Vagina (tissue), 2 donors: ENCODE measurements at places on chromosomes 2 and 18.

DNA sequence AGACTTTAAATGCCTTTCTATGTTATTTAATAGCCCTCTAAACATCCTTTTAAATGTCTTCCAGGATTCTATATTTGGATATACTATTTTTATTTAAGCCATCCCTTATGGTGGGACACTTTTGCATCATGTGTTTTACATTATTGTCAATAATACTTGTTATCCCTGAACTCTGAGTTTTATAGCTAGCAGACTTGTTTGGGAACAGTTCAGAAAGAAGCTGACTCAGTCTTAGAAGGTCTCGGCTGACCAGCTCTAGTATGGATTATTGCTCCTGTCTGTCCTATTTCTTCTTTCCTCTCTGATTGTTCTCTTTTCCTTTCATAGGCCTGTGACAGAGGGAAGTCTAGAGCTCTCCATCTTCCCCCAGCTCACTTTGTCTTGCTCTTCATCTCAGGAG lies 77.3 kb upstream of the CXCR4 start:
- no peak overlapping the region for H3K4me3 ChIP-seq
- H3K27me3 ChIP-seq, result no peaks in the 10 kb centered on the region
- H3K27ac ChIP-seq, result no peak overlapping the region
- no peaks in the 10 kb centered on the region for H3K4me1 ChIP-seq

DNA sequence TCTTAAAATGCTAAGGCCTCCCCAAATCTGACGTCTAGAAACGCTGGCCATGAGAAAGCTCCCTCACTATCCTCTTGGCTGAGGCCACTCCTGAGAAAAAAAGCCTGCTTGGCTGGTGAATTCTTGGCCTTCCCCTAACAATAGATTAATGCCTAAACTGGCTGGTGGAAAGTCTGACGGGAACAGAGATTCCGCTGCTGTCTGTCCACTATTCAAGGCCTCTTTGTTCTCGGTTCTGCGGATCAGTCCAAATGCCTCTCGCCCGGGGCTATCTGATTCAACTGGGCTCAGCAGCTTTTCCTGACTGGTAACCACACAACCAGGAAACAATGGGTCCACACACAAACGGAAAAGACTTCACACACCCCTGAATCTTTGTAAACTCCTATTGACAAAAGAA lies 27.2 kb downstream of the PXDN start:
- no peak overlapping the region for H3K4me3 ChIP-seq
- no peaks in the 10 kb centered on the region for H3K36me3 ChIP-seq
- DNase-seq, result no peak

GRCh38 chr2:27263287-27264252 lies 723 bp upstream of the SLC30A3 start:
- peak overlapping the region; percentile 45 for H3K4me3 ChIP-seq
- DNase-seq, result no peak
- H3K4me1 ChIP-seq, result peaks cover 31% of the 10 kb centered on the region
- H3K36me3 ChIP-seq, result no peaks in the 10 kb centered on the region
- peaks cover 30% of the 10 kb centered on the region for H3K27me3 ChIP-seq

GRCh38 chr2:117737846-117738245 lies 76.6 kb upstream of the DDX18 start:
- H3K27me3 ChIP-seq, result no peaks in the 10 kb centered on the region
- H3K36me3 ChIP-seq, result no peaks in the 10 kb centered on the region
- H3K4me1 ChIP-seq, result no peaks in the 10 kb centered on the region
- no peak for DNase-seq

DNA sequence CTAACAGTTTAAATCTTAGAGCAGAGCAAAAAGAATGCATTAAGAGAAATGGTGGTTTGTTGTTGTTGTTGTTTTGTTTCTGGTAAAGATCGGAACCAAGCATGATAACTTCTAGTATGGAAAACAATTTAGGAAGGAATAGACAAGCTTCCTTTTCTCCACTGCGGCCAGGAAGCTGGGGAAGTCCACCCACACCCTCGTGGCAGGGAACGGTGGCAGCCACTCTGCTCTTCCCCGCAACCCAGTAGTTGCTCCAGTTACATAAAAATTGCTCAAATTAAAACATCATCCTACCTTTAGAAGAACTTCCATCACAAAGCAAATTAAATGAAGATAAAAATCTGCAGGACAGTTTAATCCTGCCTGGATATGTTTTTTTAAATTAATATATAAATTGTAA lies 113.0 kb downstream of the RBMS1 start:
- no peak overlapping the region for H3K4me3 ChIP-seq
- no peaks in the 10 kb centered on the region for H3K27me3 ChIP-seq
- no peaks in the 10 kb centered on the region for H3K36me3 ChIP-seq
- no peak for DNase-seq
- H3K4me1 ChIP-seq, result peaks cover 91% of the 10 kb centered on the region
- peak overlapping the region; percentile 5 for H3K27ac ChIP-seq

- H3K27ac ChIP-seq, result peak overlapping the region; percentile 98
- H3K27me3 ChIP-seq, result no peaks in the 10 kb centered on the region
- peak overlapping the region; percentile 86 for H3K4me3 ChIP-seq
- no peaks in the 10 kb centered on the region for H3K36me3 ChIP-seq
Observed at GRCh38 chr2:151289972-151290866, 751 bp upstream of the NMI start.

GRCh38 chr2:69196327-69197117 lies 183.5 kb downstream of the ANTXR1 start:
- peaks cover 53% of the 10 kb centered on the region for H3K4me1 ChIP-seq
- H3K36me3 ChIP-seq, result no peaks in the 10 kb centered on the region
- DNase-seq, result no peak
- peak overlapping the region; percentile 86 for H3K27ac ChIP-seq
- no peaks in the 10 kb centered on the region for H3K27me3 ChIP-seq

- H3K36me3 ChIP-seq, result no peaks in the 10 kb centered on the region
- no peak overlapping the region for H3K4me3 ChIP-seq
- DNase-seq, result no peak
Observed at GRCh38 chr18:21315741-21316197, 73.7 kb downstream of the GREB1L start.

GRCh38 chr2:112621790-112622527 lies 23.8 kb upstream of the SLC20A1 start:
- no peaks in the 10 kb centered on the region for H3K36me3 ChIP-seq
- H3K4me1 ChIP-seq, result peaks cover 8% of the 10 kb centered on the region
- no peak for DNase-seq
- H3K4me3 ChIP-seq, result no peak overlapping the region
- no peaks in the 10 kb centered on the region for H3K27me3 ChIP-seq

DNA sequence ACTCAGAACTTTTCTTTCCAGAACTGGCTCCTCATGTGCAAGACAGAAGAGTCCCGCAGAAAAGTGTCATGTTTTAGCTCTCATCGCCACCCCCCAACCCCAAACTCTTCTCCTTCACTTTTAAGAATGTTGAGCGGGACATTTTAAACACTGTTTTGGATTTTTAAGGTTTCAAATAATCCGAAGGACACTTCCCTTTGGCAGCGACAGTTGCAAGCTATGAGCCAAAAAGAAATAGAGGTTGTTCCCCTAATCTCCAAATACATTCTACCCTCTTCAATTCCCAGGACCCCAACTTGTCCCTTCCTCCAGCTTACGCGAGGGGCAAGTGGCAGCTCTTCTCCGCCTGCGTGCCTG lies 678 bp upstream of the UBE2E3 start:
- DNase-seq, result peak; percentile 88
- peaks cover 37% of the 10 kb centered on the region for H3K4me1 ChIP-seq
- no peaks in the 10 kb centered on the region for H3K27me3 ChIP-seq
- H3K4me3 ChIP-seq, result peak overlapping the region; percentile 75
- no peaks in the 10 kb centered on the region for H3K36me3 ChIP-seq
- H3K27ac ChIP-seq, result peak overlapping the region; percentile 95

DNA sequence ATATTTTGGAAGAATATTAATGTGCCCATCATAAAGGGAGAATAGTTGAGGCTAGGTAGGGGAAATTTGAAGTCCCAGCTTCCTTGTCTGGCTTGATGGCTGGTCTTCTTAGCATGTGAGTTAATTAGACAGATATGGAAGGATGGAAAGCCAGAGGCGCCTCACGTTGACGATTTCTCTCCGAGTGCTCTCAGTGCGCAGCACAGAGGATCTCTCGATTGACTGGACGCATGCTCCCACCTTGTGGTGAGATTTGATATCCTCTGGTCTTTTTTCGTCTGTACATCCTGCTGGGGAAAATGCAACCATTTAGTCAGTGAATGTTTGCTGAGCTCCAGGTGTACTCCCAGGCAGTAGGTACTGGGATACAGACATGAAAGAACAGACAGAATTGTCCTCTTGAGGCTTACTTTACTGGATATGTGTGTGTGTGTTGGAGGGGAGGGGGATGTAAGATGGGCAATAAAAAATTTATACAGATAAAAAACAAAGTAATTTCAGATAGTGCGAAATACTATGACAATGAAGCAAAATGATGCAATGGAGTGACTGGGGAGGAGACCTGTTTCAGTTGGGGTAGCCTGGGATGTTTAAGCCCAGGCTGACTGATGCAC lies 66.9 kb upstream of the ZNG1B start:
- H3K4me3 ChIP-seq, result no peak overlapping the region
- no peaks in the 10 kb centered on the region for H3K36me3 ChIP-seq
- no peaks in the 10 kb centered on the region for H3K27me3 ChIP-seq

DNA sequence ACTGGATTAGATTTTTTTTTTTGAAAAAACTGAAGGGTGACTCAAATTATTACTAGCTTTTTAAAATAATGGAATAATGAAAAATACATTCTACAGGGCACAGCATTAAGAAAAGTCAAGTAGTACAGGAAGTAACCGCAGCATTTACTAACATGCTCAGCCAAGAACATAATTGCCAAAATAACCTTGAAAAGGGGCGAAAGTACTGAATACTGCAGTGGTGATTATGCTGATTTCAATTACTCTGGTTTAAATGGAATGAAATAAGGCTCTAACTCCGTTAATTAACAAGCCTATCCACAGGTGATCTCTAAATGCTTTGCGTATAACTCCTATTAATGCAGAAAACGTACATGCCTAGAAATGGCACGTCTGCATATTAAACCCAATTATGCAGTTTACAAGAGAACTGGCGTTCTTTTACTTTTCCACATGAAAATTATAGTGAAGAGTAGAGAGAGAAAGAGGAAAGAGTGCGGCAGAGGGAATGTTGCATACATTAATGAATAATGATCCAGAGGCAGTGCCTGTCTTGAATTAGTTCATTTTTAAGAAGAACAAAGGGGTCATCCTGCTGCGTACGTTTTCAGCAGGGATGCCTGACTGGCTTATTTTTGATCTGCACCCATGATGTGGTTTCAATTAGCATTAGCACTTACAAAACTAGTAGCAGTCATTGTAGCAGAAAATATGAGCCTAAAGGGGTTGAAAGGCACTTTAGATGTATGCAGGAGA lies 612.4 kb downstream of the NYAP2 start:
- no peaks in the 10 kb centered on the region for H3K36me3 ChIP-seq
- no peaks in the 10 kb centered on the region for H3K27me3 ChIP-seq
- H3K4me1 ChIP-seq, result no peaks in the 10 kb centered on the region
- DNase-seq, result no peak

DNA sequence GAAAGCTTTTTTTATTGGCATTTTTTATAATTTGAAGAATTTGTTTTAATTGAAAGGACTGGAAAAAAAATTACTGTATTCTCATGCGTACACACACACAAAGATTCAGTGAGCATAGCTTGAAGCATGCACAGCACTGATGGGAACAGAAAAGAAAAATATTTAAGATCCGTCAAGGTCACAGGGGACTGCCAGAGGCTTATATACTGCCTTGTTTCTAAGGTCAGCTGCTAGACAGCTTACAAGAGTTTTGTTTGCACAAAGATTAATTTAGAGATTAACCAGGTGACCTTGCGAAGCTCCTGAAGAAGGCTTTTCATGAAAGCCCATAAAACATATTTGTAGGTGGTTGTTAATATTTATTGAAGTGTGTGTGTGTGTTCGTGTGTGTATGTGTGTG lies 396.3 kb downstream of the TRIB2 start:
- H3K4me3 ChIP-seq, result no peak overlapping the region
- H3K27ac ChIP-seq, result no peak overlapping the region
- H3K27me3 ChIP-seq, result no peaks in the 10 kb centered on the region
- H3K36me3 ChIP-seq, result no peaks in the 10 kb centered on the region
- no peaks in the 10 kb centered on the region for H3K4me1 ChIP-seq
- no peak for DNase-seq

DNA sequence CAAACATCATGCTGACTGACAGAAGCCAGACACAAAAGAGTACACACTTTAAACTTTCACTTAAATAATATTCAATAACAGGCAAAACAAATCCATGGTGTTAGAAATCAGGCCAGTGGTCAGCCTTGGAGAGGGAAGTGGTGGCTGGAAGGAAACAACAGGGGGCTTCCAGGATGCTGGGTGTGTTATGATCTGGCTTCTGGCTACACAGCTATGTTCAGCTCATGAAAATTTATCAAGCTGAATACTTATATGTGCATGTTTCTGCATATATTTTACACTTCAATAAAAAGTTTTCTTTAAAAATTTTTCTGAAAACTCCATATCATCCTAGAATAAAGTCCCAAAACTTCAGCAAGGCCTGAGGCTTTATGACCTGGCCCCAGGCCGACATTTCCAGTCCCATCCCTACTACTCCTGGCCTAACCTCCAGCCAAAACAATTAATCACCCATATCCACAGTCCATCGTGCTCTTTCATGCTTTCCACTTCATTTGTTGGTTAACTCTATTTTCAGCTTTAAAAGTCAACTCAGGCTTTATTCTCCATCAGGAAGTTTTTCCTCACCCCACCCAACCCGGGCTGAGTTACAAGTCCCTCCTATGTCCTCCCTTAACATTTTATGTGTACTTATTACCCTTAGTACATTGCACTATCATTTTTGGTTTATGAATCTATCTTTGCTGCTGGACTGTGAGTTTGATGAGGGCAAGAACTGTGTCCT lies 27.9 kb upstream of the SPTBN1 start:
- no peaks in the 10 kb centered on the region for H3K27me3 ChIP-seq
- H3K27ac ChIP-seq, result no peak overlapping the region

- no peaks in the 10 kb centered on the region for H3K36me3 ChIP-seq
- no peak for DNase-seq
- H3K4me1 ChIP-seq, result no peaks in the 10 kb centered on the region
- H3K27me3 ChIP-seq, result no peaks in the 10 kb centered on the region
- H3K4me3 ChIP-seq, result no peak overlapping the region
Observed at GRCh38 chr2:102891296-102891695, 129.5 kb downstream of the TMEM182 start.

- H3K27ac ChIP-seq, result no peak overlapping the region
- H3K36me3 ChIP-seq, result no peaks in the 10 kb centered on the region
- no peaks in the 10 kb centered on the region for H3K4me1 ChIP-seq
- no peaks in the 10 kb centered on the region for H3K27me3 ChIP-seq
Observed at GRCh38 chr2:71893646-71894045, 254.0 kb downstream of the CYP26B1 start.
